ENCODE measurements at places on chromosomes 5 and 9. TPM values are rescaled to one million over a fixed set of nuclear protein-coding genes. Genes with fewer than 3 reads are reported as not detected.

DNA sequence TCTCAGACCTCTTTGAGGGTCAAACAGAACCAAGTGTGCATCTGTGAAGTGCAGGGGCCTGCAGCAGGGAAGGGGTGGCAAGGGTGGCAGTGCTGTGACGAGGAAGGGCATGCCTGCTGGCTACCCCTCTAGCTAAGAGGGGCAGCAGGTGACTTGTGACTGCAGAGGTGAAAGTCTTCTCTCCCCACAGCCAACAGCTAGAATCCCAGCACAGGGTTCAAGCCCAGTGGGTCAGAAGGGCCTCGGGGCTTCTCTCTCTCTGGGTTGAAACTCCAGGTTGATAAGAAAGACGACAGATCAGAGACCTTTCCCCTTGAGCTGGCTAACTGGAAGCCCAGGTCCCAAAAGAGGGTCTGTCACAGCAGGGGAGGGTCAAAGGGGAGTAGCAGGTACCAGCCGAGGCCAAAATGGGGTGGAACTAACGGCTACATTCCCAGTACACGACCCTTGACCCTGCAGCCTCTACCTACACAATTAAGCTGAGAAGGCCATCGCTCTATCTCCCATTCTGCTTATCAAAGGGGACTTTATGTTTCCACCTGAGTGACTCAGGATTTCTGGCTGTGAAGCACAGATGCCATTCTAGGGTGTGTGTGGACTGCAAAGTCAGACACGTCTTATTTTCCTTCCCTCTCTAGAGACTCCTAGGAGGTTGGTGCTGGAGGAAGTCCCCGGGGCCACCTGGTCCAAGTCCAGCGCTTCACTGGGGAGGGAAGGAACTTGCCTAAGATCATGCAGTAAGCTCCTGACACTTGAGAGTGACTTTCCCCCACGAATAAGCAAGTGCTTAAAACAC is 14.6 kb downstream of the ANKS6 start:
- peak; percentile 81 for DNase-seq

GRCh38 chr5:154858972-154859871 is 795 bp downstream of the CNOT8 start:
- no peak for DNase-seq

DNA sequence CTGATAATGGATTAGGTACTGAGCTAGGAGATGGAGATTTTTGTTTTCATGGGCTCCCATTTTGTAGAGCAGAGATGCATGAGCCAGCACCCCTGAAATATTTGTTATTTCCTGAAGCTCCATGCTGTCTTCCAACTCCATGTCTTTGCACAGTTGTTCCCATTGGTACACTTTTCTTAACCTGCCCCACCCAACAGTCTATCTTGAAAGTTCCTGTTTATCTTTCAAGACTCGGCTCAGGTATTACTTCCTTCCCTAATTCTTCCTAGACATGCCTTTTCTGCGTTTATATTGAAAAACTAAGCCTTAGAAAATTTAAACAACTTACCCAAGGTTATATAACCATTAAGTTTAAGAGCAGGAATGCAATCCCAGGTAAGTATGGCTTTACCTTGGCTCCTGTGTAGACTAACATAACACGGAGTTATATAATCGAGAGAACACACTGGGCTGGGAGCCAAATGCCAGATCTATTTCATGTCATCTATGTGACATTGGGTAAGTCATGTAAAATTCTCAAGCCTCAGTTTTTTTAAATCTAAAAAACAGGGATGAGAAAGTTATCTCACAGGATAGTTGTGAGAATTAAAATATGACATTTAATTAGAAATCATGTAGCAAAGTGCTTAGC is 67.4 kb downstream of the LIX1 start:
- no peak for DNase-seq

DNA sequence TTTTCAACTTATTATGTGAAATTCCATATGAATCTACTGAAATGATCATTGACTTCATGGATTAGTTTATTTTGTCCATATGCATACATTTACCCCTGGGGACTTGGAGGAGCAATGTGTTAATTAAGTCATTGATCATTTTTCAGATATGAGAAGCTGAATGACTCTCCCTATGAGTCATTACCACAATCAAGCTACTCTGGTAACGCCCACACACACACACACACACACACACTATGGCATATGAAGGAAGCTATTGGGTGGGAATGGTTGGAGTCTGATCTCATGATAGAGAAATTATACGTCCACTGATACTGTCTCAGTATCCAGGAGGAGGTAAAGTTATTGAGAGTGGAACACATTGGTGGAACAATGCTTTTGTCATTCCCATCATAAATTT is 528.9 kb downstream of the AGTPBP1 start:
- DNase-seq = peak; percentile 35

PCDHA8 gene
- total RNA-seq = 0.49 TPM

DNA sequence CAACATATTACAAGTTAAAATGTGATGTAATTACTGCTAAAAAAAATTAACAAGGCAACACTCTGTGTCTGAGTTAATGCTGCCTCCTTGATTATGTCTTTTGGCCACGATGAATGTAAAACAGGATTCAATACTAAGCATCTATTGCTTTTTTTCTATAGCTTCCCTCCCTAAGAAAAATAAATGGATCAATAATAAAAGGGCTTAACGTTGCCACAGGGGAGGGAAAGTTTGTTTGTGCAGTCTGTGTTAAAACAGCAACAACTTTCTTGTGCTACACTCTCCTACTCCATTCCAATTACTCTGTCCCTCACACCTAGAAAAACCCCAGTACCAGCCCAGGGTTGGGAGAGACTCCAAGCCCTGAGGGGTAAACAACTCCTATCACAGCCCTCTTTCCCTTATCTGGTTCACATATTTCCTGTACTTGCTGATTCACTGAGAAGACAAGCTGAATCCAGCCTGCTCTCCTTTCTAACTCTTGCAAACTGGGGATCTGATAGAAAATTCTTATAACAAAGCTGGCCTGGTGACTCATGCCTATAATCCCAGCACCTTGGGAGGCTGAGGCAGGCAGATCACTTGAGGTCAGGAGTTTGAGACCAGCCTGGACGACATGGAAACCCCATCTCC is 44.8 kb downstream of the PTPN3 start:
- DNase-seq = peak; percentile 14

FOXD4L5 gene
- not detected for total RNA-seq

DNA sequence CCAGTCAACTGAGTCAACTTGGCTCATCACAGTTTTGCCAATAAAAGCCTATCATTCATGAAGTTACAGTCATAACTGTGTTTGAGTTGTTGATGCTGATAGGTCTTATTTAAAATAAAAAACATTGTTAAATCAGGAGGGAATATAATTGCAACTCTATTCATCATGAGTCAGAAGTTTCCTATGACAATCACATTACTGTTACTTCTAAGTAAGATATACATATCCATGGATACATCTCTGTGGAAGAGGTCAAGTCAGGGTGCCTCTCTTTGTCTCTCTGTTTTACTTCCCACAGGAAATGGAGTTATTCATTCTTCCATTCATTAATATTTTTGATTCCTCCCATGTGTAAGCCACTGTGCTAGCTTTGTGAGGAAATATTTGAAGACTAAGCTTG is 2015.4 kb upstream of the WWC1 start:
- no peak for DNase-seq

- DNase-seq = peak; percentile 71
Observed at GRCh38 chr5:147857302-147858129, 21.0 kb upstream of the SCGB3A2 start.

DNA sequence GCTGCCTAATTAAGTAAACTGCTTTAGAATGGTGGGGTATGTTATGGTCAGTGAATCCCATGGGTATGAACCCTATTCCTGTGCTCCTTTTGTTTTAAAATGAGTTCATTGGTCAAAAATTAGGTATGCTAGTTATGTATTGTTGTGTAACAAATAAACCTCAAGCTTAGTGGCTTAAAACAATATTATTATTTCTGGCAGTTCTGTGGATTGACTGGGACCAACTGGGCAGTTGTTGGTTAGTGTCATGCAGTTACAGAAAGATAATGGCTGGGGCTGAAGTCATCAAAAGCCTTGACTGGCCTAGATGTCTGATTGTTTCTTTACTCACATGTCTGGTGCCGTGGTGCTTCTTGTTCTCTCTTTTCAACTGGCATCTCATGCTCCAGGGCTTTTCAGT is 8.9 kb upstream of the PTAR1 start:
- DNase-seq = no peak

GRCh38 chr9:115442054-115442453 is 324.1 kb upstream of the TNC start:
- DNase-seq = no peak

DNA sequence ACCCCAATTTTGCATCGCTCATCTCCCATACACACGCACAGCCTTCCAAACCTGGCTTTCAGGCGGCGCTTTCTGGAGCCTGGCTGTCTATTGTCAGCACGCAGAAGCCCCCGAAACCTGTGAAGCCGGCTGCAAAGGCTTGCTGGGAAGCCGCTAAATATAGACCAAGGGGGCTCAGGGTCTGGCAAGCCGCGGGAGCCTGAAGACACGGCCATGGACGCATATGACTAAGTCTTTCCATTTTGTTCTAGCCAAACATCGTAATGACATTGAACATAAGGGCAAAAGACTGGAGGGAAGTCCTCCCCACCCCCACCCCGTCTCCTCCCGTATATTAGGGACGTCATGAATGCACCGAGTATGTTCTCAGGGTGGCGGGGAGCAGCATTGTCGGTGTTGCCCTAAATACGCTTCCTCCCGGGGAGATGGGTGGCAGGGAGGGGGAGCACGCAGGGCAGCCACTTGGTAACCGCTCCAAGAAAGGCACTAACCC is 1.1 kb downstream of the CTNND2 start:
- DNase-seq = no peak

DNA sequence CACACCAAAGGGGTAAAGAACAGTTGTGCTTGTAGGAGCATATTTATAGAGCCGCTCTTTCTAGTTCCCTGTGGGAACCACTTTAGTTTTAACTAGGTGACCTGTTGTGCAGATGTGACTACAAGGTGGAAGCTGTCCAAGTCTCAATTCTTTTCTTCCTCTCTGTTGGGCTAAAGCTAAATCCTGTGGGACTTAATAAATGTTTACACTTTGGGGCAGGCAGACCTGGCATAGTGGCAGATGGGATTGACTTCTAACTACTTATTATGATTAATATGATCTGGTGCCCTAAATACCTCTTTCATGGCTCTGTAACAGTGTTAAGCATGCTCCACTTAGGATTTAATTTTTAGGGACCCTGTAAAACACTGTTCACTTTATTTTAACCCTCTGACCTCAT is 265.3 kb downstream of the KCTD16 start:
- DNase-seq = no peak

- DNase-seq = no peak
Observed at GRCh38 chr5:156128026-156128425, 198.9 kb upstream of the SGCD start.

ROPN1L gene
- 0.26 TPM for total RNA-seq

DNA sequence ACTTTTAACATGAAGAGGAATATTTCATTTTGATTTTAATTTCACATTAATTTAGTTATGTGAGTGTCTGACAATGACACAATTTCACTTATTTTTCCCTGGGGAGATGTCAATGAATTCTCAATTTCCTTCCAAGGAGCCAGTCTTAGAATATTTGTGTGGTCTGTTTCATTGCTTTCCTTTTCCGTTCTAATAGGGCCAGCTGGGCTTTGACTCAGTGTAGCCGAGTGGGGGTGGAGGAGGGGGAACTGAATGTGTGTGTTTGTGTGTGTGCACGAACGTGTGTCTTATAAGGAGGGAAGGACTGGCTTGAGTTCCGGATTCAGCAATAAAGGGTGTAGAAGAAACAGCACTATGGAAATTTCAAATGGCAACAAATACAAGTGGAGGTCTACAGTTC is 100.0 kb downstream of the BASP1 start:
- DNase-seq = no peak

DNA sequence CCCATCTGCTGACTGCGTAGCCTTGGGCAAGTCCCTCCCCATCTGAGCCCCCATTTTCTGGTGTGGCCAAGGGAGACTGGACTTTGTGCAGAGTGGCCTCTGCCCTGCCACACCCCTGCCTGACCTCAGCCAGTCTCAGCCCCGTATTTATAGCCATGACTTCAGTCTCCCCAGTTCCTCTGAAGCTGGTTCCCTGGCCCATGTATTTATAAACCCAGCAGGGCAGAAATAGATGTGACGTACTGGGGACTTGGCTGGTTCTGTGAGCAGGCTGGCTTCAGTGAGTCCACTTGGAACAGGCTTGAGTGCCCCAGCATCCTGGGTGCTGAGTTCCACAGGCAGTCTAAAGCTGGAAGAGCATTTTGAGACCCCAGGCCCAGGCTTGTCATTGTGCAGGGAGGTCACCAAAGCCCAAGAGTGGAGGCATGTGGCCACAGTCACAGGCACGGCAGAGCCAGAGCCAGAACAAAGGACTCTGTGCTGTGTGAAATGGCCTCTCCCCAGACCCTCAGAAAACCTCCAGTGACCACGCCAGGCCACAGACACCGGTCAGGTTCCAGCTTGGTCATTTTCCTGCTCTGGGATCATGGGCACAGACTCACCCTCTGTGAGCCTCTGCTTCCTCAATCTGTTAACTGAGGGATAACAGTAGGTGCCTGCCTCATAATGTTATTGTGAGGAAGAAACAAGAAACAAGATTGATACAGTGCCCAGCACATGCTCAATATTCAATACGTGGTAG is 30.4 kb upstream of the SYNPO start:
- peak; percentile 70 for DNase-seq

DNA sequence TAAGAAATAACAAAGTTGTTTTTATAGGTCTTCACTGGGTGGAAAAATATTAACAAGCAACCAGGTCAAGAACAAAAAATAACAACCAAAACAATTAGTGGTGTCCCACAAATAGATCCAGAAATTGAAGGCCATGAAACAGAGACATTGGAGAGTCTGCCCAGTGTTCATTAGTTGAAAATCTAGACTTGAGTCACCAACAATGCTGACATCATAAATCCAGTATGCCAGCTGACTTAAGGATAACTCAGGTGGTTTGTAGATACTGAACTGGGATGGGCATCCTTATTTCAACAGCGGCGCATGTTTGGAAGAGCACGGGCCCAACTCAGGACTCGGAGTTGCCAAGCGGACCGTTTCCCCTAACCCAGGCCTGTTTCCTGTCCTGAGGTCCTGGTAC is 80.7 kb upstream of the TNFAIP8 start:
- DNase-seq = no peak

PRR7 gene
- total RNA-seq = 7.8 TPM

BASP1 gene
- total RNA-seq = 40.3 TPM

- no peak for DNase-seq
Observed at GRCh38 chr5:14449052-14449661, 132.4 kb upstream of the OTULINL start.

GRCh38 chr9:110357505-110357904 is 19.8 kb upstream of the TXNDC8 start:
- DNase-seq = no peak
